Activated CD4-positive, alpha-beta T cell treated with anti-CD3 and anti-CD28 coated beads for 4 hours (primary cell): ENCODE measurements at places on chromosomes 16 and 17.

GRCh38 chr17:79721993-79722671 is 8.6 kb upstream of the ENPP7 start:
- no peak for DNase-seq

GRCh38 chr16:86089334-86089900 is 190.5 kb downstream of the IRF8 start:
- no peak for DNase-seq

GRCh38 chr16:30375864-30376263 is 1.3 kb downstream of the MYL11 start:
- DNase-seq = no peak

DNA sequence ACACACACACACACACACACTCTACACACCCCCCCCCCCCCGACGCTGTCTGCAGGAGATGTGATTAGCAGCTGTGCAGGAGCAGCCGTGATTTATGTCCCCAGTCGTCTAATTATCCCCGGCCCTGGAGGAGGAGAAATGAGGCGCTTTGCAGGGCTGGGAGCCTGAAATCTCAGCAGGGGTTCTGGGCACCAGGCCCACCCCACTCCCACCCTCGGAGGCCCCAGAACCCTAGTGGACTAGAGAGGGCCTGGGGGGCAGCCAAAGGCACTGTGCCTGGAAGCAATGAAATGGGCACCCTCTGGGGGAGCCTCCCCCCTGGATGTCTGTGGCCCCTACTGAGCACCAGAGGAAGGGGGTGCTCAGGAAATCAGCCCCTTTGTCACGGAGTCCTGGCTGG is 134.2 kb upstream of the CIBAR2 start:
- no peak for DNase-seq

DNA sequence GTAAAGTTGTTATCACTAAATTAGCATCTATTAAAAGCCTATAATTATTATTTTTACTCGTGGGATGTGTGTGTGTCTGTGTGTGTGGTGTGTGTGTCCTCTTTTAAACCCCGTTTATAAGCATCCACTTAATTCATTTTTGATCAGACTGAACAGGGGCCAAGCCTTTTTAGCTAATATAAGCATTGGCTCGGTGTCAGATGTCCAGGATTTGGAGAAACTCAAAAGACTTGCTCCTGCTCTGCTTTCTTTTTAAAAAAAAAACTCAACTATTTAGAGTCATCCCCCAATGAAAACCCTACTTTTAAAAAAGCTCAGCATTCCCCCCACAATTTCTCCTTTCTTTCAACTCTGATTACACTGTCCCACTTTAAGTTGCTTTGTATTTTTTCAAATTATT is 459.3 kb upstream of the MAF start:
- DNase-seq = no peak

DNA sequence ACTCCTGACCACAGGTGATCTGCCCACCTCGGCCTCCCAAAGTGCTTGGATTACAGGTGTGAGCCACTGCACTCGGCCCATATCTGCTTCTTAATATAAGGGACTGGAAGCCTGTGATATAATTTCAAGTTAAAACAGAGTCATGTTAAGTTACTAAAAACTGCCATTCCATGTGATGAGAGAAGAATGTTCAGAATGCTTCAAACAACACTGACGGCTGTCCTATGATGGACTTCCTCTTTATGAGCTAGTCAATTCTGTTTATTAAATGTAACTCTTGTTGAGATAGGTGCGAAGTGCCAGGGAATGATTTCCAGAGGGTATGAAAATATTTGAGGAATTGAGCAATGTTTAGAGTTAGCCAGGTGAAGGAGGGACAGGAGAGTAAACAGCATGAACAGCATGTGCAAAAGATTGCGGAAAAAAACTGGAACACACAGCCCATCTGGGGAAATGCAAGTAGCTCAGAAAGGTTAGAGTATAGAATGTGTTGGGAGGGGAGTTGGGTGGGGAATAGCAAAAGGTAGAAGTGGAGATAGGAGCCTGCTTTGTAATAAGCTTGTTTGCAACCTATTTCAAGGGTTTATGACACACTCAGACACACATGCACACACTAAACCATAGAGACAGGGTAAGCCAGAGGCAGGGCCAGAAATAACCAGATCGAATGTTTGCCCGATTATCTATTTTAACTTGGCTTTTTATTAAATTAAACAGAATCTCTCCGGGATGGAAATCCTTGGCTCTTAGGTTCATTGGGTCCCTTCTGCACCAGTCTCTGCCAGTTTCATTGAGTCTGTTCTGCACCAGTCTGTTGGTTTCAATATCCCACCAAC is 135.6 kb upstream of the COX10 start:
- DNase-seq = no peak

GRCh38 chr17:30716461-30717290 is 107.8 kb downstream of the CRLF3 start:
- no peak for DNase-seq

- no peak for DNase-seq
Measured at GRCh38 chr17:52368886-52369285, 210.4 kb upstream of the CA10 start.

GRCh38 chr16:57508035-57508425 is 21.7 kb upstream of the DOK4 start:
- DNase-seq = no peak

GRCh38 chr16:59242556-59242955 is 508.4 kb upstream of the GOT2 start:
- no peak for DNase-seq

- DNase-seq = no peak
Measured at GRCh38 chr17:2692781-2693135, 18.8 kb downstream of the CLUH start.

DNA sequence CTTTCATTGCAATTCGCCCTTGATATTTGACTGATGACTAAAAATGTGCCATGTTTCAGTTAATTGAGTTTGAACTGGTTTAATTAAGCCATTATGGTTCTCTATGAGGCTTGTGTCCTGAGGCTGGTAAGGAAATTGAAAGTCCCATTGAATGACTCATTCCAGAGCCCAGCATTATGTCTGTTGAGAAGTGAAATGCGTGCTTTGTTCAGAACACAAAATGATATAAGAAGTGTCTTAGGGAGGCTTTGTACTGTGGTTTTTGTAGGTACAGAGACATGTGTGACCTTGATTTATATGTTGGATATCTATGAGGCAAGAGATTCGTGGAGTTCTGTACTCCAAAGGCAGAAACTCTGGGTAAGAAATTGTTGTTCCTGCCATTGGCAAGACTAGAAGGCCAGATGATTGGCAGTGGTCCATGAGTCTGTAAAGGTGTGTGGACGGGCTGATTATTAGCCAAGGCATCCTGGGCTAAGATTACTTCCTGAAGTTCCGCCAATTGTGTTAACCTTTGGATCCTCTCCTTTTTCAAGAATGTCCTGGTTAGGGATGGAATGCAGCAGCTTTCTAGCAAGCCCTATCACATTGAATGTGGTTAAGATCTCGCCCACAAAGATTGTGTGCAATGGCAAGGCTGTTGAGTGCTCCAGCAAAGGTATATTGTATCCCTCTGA is 103.7 kb downstream of the NPIPB5 start:
- DNase-seq = no peak

- no peak for DNase-seq
Measured at GRCh38 chr16:80002261-80002660, 401.7 kb upstream of the MAF start.

- peak; percentile 99 for DNase-seq
Measured at GRCh38 chr16:74984529-74985296, at the start of gene WDR59. TSS of gene WDR59 (minus strand) at chr16:74985123. CDS start at chr16:74985017, 106 bp downstream.

- DNase-seq = no peak
Measured at GRCh38 chr16:53784291-53784690, 80.3 kb downstream of the FTO start.

DNA sequence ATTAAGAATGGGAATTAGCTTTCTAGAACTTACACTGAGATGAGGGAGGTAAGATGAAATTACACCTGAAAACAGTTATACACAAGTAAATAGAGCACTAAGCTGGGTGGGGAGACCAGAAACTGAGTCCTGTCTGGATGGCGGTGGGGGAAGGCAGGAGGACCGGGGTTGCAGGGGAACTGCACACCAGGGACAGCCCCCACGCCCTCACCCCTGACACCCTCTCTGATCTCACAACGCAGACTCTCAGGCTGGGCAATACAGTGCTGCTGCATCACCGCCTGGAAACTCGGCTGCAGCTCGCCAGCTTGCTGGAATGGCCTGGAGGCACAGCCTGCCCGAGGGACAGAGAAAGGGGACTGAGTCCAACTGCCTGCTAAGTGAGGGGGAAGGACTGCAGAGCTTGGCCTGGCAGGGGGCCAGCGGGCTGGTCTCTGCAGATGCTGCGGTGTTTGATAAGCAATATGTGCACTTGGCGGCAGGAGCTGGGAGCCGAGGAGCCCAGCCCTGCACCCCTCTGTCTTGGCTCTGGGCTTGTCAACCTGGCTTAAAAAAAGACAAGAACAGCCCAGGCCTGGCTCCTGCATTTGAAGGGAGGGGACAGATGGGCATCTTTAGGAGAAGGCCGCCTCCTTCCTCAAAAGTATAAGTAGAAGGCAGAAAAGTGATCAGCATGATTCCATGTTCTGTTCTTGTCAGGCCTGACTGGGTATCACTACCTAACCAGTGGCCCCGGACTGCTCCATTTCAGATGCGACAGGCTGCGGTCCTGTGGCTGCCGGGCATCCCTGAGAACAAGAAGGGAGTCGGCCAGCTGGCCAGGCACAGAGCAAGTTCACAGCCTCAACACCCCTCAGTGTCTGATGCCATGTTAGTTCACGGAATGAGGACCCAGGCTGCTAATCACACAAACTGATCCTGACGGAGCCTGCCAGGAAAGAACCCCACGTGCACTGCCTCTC is 30.2 kb downstream of the SPHK1 start:
- DNase-seq = no peak

DNA sequence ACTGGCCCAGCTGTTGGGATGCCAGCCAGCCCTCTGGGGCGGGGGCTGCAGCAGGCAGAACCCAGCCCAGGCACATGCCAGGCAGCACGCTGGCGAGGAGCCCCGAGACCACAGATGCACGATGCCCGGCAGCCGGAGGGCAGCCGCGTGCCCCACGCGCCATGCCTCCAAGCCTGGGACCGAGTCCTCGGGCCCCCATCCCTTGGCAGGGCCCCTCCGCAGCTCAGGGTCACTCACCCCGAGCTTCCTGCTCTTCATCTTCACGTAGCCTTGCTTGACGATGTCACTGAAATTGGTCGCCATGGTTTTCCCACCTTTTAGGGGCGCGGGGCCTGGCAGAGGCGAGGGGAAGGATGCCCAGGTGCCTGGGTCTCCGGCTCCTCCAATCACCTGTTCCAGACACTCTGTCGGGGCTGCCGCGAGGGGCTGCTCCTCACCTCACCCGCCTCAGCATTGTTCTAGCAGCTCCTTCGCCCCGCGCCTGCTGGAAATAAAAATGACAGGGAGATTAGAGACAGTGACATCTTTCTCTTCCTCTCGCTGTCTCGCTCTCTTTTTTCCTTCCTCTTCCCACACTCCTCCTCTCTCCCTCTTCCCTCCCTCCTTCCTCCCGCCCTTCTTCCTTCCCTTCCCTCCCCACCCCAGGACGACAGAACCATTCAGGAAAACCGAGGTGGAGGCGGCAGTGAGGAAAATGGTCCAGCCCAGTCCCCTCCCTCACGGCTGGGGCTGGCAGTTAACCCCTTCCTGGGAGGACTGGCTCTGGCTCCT is 6.9 kb downstream of the DOK4 start:
- DNase-seq = no peak

GRCh38 chr16:19559242-19559910 is 3.9 kb downstream of the VPS35L start:
- peak; percentile 29 for DNase-seq

DNA sequence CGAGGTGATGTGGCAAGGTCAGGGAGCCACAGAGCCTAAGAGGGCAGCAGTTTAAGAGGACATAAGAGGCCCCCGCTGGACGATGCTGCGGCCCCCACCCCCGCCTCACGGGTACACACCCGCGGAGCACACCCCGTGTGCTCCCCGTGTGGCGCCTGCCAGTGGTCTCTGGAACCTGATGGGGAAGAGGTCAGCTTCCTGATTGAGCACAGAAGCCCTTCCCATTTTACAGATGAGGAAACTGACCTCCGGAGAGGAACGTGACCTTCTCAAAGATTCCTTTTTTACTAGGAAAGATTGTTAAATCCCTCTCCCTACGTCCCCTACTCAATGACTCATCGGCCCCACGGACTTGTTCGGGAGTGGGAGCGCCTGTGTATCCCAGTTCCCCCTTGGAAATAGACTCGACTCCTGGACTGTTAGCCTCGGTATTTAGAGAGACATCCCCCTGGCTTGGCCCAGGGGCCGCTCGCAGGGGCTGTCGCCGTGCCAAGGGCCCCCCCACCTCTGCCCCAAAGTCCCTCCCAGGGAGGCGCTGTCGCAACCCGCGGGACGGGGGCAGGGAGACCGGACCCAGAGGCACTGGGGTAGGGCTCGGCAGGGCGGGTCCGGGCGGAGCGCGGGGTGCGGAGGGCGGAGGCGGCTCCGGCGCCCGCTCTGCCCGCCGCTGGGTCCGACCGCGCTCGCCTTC is at the start of gene ABCC3:
Gene ABCC3, plus strand, starts transcription at position 658 of the 691 bp plus-strand sequence. CDS start 56 bp downstream, outside the sequence.
- DNase-seq = no peak

DNA sequence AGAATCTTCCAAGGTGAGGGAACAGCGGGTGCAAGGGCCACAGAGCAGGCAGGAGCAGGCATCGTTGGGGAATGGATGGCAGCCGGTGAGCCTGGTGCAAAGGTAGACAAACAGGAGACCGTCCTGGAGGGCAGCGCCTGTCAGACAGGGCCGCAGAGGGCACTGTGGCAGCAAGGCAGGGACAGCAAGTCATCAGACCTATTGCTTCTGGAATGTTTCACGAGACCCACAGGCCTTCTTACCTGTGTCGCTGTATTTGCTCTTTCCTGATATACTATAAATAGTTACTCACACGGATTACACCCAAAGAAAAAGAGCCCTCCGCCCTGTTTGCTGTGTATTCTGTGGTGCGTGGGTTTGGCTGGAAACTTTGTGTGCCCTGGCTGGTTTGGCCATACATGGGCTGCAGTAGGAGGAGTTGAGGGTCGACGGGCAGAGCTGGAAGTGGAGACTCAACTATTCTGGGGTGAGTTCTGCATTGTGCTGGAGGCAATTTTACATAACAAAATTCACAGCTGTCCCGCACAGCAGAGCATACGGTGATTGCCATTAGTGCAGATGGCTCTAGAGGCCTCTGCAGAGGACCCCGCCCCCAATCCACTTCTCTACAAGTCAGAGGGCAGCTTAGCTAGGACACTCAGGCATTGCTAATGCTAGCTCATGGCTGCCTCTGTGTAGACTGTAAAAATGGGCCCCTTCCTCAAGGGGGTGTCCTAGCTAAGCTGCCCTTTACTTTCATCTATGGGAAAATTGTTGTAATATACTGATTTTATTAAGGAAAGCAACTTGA is 18.6 kb upstream of the POLR3E start:
- DNase-seq = no peak

DNA sequence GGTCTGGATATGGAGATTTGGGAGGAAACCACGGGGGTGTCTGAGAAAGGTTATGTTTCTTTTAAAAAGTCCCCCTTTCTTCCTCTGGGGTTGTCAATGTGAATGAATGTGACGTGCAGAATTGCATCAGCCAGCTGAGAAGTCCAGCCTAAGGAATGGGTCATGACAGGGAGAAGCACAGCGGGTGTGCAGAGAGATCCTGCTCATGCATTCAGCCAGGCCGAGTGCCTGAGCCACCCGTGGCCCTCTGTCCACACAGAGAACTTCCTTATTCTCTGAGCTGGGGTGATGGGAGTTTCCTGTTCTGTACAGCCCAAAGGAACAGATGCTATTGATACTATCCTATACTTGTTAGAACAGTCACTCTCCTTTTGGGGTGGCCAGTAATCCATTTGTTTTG is 117.9 kb downstream of the CPPED1 start:
- DNase-seq = no peak
